Activated CD4-positive, alpha-beta T cell treated with anti-CD3 and anti-CD28 coated beads, Interleukin-2, Interleukin-6, amounts not matched to agents 100 ng/mL and 50 ng/mL, durations not matched to agents 16 hours and 8 hours (primary cell): ENCODE measurements at places on chromosomes 7 and 10.

- no peak for DNase-seq
These were observed 18.6 kb upstream of the ZMIZ1 start for GRCh38 chr10:79049931-79050895.

DNA sequence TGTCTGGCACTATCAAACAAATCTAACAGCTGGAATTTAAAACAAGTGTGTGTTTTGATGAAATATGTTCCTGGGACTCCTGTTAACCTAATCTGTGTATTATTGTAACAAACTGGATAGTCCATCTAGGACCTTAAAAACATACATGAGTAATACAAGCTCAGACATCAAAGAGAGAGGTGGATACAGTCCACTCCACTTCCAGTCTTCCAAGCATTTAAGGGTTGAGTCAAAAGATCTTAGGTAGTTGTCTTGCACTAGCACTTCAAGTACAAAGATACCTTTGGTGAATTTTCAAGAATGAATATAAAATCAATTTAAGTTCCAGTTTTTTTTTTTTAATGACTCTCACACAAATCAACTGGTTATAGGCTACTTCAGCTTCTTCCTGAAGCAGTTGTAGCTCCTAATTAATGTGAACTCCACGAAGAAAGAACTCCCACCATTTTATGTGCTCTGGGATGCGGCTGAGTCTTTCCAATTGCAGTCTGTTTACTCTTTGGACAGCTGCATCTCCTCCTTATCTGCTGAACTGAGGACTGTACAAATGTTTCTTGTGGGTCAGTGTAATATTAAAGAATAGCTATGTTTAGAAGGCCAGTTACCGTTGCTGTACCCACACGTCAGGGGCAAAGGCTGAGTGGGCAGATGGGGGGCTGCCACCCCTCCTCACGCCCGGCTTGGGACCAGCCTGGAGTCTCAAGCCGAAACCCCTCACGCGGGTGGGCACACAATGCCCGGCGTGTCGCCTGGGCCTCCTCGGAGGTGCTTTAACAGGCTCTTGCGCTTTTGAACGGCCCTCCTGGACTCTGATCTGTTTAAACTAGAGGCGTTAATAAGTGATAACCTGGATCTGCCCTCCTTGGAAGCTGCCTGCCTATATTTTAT, 2.9 kb upstream of the IGF2BP3 start:
- DNase-seq = no peak

GRCh38 chr10:26318672-26319071, 102.1 kb downstream of the GAD2 start:
- DNase-seq = no peak

- DNase-seq = no peak
These were observed 40.8 kb downstream of the CPED1 start for GRCh38 chr7:121029302-121029701.

- no peak for DNase-seq
These were observed 699.4 kb upstream of the GALNT17 start for GRCh38 chr7:70432567-70433001.

GRCh38 chr7:42869131-42870020, 42.5 kb downstream of the C7orf25 start:
- peak; percentile 81 for DNase-seq

DNA sequence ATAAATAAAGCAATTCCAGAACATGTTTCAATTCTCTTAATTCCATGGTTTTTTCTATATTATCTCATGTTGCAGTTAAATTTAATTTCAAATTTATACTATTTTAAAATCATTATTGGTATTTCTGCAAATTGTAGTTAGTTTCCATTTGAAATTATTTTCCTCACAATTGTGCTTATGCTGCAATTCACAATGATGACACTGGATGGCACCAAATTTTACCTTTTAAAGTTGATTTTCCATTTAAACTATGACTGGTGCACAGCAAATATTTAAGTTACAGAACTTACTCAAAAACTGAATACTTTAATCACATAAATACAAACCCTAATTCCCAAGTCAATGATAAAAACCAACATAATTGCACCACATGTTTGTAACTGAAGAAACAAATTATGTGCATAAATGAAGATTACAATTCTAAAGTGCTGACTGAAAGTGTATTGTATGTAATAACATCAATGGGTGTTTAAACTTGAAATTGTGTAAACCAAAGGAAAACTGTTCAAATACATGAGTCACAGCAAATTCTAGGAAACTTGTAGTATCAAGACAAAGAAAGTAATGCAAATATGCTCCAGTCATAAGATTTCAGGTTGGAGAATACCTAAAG, 75.3 kb upstream of the AASS start:
- peak; percentile 13 for DNase-seq

- no peak for DNase-seq
These were observed 1186.5 kb upstream of the AUTS2 start for GRCh38 chr7:68411742-68412141.

DNA sequence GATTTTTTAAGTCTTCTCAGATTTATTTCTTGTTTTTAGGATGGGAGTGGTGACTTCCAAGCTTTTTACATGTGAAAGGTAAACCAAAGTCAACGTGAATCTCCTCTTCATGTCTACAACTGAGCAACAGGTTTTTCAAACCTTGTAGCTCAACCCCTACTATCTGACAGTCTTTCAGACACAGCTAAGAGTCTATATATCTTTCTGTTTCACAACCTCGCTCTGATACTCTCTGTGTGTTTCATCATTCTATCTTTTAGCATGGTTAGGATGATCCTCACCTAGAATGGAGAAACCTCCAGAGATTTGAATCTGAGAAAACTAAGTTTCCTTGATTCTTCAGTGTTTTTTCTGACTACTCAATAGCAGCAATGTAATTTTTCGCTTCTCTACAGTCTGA, 96.1 kb downstream of the EPDR1 start:
- no peak for DNase-seq

DNA sequence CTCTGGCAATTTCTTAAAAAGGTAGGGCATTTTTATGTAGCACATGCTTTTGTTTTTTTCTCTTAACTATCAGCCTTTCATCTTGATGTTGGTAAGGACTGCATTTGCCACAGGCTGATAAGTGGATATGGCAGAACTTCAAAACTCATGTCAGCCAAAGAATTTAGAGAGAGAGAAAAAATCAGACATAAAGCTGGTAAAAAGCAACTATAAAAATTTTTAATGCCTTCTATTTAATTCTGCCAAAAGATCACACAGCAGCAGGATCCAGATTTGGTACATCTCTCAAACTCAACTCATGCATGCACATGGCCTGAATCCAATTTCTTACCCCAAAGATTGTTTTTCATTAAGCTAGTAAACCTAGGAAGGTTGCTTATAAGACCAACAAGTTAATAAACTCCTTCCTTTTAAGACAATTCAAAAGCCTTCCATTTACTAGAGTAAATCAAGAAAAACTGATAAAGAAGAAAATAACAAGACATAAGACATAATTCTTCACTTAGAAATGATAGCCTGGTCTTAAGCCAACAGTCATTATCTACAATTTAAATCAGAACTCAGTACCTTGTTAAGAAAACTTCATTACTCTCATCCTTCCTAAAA, 69.3 kb downstream of the GLI3 start:
- no peak for DNase-seq

- DNase-seq = no peak
These were observed 280.0 kb downstream of the CACNA2D1 start for GRCh38 chr7:82163586-82163985.

GRCh38 chr10:92265687-92266258, 25.1 kb downstream of the CPEB3 start:
- DNase-seq = peak; percentile 23

DNA sequence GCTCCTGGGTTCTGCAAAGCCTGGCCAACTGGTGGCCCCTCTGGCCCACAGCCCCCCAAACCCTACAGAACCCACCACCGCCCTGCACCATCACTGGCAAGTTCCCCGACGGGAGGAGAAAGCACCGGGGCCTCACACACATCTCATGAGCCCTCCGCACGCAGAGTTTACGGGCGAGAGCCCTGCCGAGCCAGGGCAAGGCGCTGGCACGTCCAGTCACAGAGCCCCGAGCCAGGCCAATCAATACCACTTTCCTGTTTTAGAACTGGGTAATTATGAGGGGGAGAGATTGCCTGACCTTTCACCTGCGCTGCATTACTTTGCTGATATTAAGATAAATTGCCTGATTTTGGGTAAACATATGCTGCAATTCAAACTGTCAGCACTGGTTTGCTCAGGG, 113.3 kb downstream of the EBF3 start:
- no peak for DNase-seq

DNA sequence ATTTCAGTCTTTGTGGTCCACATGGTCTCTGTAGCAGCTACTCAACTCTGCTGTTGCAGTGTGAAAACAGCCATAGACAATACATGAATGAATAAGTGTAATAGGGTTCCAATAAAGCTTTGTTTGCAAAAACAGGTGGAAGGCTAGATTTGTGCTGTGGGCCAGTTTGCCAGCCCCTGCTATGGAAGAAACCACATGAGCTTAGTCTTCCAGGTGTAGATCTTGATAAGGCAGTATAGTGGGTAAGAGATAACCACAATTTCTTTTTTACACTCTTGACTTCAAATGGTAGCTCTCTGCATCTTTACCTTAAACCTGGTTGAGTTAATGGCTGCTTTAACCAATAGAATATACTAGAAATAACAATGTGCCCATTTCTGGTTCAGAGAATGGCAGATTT, 135.0 kb upstream of the PALS2 start:
- DNase-seq = no peak

DNA sequence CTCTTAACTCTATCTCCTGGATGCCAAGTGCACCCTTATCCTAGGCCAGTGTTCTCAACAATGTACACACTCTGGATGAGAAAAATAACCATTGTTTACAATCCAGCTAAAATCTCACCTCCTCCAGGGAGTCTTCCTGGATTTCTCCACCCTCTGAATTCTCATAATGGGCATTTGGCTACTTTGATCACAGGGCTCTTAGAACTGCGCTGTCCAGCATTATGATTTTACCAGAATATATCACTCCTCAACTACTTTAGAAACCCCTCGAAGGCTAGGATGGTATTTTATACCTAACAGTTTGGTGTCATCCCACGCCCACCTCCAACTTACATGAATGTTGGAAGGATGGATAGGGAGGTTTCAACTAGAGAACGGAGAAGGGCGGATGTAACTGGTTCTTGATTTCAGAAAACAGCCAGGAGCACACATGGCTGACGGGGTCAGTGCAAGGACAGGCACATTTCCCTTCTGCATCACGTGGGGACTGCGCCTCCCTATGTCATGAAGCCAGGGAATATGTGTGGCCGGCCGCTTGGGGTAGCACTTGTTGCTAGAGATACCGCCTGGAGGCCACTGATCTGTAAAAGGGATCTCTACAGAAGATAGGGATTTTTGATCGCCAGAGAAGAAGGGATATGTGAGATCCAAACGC, 1.2 kb upstream of the ATP6V0E2 start:
- peak; percentile 63 for DNase-seq

- no peak for DNase-seq
These were observed 64.6 kb downstream of the GRID1 start for GRCh38 chr10:86301971-86302370.

- no peak for DNase-seq
These were observed 415.1 kb downstream of the CCSER2 start for GRCh38 chr10:84743483-84743882.

DNA sequence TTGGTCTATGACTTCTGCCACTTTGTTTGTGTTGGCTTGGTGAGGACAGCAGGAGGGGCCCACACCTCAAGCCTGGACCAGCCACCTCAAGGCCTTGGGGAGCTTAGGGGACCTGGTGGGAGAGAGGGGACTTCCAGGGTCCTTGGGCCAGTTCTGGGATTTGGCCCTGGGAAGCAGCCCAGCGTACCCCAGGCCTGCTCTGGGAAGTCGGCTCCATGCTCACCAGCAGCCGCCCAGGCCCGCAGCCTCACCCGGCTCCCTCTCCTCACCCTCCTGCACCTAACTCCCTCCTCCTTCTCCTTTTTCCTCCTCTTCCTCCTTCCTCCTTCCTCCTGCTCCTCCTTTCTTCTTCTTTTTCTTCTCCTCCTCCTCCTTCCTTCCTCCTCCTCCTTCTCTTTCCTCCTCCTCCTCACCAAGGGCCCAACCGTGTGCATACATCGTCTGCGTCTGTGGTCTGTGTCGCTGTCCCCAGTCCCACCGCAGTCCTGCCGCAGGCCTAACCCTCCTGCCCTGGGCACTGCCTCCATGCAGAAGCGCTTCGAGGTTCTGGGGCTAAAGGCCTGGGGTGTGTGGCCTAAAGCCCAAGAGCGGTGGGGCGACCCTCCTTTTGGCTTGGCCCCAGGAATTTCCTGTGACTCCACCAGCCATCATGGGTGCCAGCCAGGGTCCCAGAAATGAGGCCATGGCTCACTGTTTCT, 5.3 kb downstream of the EN2 start:
- no peak for DNase-seq

DNA sequence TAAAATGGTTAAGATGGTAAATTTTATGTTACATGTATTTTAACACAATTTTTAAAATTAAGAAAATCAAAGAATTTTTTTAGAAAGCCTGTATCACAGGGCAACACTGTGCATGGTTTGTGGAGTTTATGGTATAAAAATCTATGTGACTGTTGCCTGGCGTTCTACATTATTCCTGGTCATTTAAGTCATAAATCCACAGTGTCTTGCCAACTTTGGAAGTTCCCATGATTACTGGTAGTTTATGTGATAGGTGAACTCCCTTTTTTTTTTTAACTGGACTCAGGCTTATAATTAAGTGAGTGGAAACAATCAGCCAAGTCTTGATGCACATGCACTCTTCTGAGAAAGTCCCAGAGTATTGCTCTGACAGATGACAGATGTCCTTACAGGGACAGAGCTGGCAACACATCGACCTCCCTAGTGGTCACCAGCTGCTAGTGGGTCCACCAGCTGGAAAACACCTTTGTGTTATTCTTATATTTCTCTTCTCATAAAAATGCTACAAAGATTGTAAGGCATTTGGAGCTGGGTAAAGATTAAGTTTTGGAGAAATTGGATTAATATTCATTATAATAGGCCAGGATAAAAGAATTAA, 8.8 kb upstream of the STN1 start:
- no peak for DNase-seq

DNA sequence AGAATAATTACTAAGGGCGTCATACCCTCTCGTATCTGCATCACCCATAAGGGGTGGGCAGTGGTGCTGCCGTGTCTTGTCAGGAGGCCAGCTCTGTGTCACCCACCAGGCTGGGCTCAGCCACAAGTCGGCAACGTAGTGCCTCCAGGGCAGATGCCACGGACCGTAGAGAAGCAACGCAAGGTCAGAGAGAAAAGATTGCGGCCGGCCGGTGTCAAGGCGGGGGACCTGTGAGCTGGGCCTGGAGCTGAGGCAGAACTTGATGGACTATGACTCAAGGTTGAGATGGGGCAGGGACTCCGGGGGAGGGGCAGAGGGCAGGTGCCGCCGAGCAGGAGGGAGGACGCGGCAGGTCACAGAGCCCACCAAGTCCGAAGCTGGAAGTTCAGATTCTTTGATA, 29.5 kb downstream of the FOXK1 start:
- DNase-seq = no peak

DNA sequence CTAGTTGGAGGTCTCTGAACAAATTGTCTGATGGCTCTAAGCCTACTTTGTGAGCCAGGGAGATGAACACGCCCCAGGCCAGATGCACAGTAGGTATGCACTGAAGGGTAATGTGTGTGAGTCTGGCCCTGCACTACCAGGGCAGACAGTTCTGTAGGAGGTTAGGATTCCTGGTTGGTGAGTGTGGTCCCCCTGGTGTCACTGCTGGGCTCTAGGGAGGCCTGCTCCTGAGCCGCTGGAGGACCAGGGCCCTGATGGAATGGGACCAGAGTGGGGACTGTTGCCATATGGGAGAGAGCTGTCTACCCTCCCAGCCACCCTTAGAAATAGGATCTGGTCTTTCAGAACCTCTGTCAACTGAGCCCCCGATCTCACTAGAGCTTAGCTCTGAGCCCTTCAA, 42.0 kb downstream of the CDH23 start:
- DNase-seq = no peak

GRCh38 chr7:14759785-14760184, 142.8 kb downstream of the DGKB start:
- no peak for DNase-seq

- DNase-seq = no peak
These were observed 29.3 kb upstream of the OSBPL3 start for GRCh38 chr7:25009257-25009656.
